ENCODE measurements at places on chromosomes 3 and 15.

- ATAC-seq = no peak
Measured at GRCh38 chr3:172228036-172228415, 188.6 kb downstream of the FNDC3B start.

DNA sequence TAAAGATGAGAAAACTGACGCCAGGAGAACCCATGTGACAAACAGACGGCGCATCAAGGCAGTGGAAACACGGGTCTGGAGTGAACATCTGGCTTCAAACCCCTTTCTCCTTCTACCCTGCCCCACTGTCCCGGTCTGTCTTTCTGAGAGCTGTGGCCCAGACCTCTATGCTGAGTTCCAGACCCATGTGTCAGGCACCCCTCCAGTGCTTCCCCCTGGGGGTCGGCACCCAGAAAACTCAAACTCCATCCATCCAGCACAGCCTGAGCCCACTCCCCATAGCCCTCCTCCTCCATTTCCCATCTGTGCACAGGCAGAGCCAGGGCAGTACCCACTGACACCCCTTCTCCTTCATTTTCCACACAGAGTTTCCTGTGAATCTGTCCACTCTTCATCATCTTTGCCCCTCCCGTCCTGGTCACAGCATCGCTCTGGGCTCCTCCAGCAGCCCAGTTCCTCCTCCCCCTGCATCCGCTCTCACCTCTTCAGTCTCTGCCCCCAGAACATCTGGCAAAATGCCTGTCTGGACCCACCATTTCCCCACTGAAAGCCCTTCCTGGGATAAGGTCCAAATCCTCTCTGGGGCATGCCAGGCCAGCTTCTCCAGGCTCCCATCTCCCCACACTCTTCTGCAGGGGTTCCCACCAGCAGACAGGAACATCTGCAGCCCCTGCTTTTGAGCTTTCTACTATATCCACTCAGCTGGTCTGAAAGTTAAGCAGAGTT is 2.9 kb downstream of the FAM240A start:
- no peak for ATAC-seq

DNA sequence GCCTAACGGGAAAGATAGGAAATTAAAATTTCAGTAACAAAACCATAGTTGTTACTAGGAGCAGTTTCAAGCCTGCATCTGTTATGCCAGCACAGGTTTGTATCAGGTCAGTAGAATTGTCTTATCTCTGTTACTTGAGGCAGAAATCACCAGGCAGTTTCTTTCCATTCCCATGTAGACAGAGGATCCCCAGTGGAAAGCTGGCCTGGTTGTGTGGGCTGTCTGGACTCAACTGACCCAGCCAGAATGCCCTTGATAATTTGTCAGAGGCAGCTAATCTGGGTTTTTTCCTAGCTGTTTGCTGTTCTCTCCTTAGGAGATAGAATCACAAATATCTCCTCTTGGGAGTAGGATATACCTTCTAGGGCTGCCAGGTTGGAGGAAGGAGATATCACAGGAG is 1044.7 kb downstream of the IGSF11 start:
- no peak for ATAC-seq

GRCh38 chr3:150605998-150606641 is 3.0 kb downstream of the SELENOT start:
- no peak for ATAC-seq

GRCh38 chr3:45043728-45044299 is 17.7 kb downstream of the CLEC3B start:
- ATAC-seq = no peak

DNA sequence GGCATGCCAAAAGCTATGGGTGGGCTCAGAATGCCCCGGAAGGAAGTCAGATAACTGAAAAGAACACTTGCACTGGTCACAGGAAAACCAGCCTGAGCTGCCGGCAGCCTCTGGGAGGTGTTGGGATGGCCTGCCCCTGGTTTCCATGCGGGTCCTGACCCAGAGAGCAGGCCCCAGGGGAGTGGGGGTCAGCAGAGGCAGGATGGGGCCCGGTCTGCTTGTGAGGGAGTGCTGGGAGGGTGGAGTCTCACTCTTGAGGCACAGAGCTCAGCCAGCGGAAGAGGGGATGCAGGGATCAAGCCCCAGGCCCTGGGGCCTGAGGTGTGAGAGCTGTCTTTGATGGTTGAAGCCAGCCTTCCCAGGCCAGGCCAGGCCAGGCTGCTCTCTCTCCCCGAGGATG is 2.4 kb upstream of the RPUSD3 start:
- ATAC-seq = no peak

DNA sequence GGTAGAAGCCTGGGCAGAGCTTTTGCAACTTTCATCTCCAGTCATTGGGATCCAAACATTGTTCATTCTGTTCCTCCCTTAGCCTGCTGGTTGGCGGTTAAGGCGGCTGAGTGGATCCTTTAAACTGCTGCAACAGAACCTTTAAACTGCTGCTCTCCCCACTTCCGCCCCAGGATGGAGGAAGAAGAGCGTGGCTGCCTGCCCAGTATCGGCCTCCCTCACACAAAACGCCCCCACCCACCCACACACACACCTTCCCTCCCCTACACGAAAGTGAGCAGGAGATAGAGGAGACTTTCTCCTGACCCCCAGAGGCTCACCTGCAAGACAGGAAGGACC is 460 bp upstream of the ZMAT3 start:
- ATAC-seq = peak; percentile 36

DNA sequence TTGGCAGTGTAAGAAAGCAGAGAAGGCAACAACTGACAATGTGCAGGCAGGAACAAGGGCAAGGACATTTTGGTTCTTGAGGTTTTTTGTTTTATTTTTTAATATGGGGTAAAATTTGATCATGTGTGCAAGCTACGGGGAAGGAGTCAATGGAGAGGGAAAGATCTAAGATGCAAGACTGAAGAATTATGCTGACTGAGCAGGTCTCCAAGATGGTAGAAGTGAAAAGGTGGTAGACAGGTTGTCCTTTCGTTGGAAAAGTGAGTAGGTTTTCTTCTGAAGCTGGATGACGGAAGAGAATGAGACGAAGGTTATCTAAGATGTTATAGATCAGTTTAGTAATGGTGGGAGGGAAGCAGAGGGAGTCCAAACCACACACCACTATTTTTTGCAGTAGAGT is 4.2 kb downstream of the CD47 start:
- ATAC-seq = no peak

DNA sequence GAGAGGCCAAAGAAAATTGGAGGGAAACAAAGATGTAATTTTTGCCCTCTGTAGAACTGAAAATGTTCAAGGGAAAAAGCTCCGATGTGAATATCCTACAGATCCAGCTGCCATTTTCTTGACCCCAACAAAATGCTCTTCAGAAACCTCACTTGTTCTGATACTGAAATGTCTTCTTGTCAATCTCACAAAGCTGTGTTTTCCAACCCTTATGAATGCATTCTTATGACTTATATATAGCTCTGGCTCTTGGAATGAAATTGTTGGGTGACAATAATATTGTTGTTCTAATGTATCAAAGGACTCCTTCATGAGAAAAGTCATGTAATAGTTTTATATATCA is 157.1 kb upstream of the TGFBR2 start:
- no peak for ATAC-seq

DNA sequence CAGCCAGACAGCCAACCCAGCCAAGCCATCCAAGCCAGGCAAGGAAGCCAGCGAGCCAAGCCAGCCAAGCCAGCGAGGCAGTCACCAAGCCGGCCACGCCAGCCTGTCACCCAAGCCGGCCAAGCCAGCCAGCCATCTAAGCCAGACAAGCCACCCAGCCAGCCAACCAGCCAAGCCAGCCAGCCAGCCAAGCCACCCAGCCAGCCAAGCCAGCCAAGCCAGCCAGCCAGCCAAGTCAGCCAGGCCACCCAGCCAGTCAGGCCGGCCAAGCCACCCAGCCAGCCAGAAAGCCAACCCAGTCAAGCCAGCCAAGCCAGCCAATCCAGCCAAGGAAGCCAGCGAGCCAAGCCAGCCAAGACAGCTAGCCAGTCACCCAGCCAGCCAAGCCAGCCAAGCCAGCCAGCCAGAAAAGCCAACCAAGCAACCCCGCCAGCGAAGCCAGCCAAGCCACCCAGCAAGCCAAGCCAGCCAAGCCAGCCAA is 201.2 kb downstream of the GOLGA6L6 start:
- peak; percentile 49 for ATAC-seq

DNA sequence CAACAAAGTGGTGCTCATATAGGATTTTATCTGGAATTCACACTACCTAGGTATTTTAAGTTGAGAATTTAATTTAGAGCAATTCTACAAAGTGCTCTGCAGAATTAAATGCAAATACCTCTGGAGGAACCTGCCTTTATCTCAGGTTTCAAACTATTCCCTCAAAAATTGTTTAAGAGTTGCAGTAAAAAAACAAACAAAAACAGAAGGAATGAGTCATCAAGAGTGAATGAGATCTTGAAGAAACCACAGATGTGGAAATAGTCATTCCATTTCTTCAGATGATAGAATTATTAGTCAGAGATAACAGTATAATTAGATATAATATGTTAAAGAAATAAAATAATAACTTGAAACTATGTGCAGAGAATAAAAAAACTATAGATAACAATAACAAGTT is 80.8 kb upstream of the SCN5A start:
- no peak for ATAC-seq

DNA sequence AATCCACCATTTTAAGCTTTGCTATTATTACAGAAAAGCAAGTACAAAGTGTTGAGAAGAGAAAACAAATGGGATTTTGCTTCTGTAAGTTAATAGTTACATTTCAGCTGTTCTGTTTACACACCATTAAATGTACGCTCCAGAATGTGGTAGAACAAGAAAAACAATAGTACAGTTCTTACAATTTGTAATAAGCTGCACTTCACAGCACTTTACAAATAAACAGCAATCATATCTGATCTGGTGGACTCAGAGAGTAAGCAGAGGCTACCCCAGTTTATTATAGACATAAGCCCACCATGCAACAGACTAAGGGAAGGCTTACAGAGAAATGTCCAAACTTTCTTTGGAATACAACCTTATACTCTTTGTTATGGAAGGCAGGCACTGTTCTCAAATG is 126.4 kb downstream of the OXSM start:
- ATAC-seq = no peak

GRCh38 chr3:101944308-101944707 is 95.0 kb downstream of the NFKBIZ start:
- ATAC-seq = no peak

GRCh38 chr15:68228143-68228970 is 1.2 kb downstream of the CLN6 start:
- ATAC-seq = no peak

DNA sequence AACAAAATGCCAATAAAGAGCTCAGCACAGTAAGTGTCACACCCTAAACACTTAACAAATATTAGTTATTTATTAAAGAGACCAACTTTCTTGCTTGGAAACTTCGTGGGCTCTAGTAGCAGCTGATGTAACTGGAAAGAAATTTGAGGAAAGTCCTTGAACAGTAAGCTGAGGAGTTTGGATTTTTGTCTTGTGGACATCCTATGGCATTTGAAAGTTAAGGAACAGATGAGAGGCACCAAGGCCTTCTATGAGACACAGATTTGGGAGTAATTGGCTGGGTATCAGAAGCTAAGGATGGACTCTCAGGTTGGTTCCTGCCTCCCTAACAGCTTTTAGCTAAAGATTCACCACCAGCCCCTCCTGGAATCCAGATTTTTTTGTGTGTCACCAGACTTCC is 59.7 kb upstream of the FILIP1L start:
- ATAC-seq = no peak

DNA sequence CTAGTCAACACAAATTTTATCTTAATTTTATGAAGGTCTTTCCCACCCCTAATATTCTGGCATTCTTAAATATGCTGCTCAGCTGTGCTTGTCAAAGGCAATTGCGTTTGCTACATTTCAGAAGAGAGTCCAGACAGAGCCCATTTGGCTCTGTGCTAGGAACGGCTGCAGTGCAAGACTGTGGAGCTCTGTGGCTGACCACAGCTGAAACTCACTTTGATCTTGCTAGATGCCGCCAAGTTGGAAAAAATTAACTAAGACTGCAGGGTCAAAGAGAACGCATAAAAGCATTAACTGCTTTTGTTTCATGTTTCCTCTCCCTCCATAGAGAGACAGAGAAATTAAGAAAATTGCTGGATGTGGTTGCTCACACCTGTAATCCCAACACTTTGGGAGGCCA is 7.6 kb upstream of the PPP1R2 start:
- ATAC-seq = no peak

- ATAC-seq = no peak
Measured at GRCh38 chr3:181915551-181915950, 203.8 kb downstream of the SOX2 start.

- ATAC-seq = no peak
Measured at GRCh38 chr3:56899851-56900250, 98.1 kb upstream of the ARHGEF3 start.

- ATAC-seq = no peak
Measured at GRCh38 chr3:132549169-132549568, 47.9 kb upstream of the ACKR4 start.

DNA sequence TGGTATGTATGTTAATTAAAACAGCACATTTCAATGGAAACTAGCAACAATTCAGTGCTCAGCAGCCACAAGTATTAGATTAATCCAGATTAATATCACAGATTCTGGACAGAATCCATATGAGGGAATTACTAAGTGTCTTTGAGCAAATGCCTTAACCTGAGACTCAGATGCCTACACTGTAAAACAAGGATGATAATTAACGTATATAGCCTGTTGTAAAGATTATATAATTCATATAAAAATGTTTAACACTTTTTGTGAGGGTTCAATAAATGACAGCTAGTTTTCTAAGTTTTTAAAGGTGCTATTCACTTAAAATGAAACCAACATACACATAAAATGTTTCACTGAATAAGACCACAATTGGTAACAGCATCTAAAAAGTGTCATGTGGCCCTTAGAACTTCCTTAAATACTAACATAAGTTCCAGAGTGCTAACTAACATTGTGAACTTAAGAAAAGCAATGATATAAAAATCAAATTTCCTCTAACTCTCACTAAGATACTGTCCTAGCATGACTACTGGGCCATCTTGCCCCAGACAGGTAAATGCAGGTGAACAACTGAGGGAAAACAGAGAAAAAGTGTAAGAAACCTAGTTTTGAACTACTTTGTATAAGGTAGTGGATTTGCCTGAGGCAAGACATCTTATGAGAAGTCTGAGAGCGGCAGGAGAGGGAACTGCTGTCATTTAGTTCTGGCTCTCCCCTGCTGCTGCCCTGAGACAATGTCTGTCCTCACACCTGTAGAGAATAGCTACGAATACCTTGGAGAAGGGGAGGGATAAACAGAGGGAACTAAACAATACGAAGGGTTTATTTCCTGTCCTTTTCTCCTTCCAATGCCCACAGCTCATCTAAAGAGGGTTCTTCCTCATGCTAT is 151.3 kb downstream of the ADAM10 start:
- no peak for ATAC-seq

GRCh38 chr3:66106788-66107187 is 68.1 kb upstream of the MAGI1 start:
- ATAC-seq = no peak

GRCh38 chr15:100668348-100668745 is 66.0 kb downstream of the ASB7 start:
- ATAC-seq = no peak

DNA sequence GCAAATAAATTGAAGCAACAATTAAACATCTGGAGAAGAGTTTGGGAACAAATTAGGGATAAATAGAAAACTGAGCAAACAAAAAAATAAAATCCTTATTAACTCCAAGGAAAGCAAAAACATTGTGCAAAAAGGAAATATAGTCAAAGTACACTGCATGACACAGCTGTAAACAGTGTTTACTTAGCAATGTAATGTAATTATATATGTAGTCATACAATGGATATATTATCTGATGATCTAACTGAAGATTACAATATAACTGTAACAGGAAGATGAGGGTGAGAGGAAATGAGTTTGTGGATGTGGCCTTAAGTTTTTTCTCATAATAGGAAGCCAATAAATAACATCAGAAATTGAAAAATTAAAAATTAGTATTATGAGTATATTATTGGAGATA is 42.5 kb downstream of the SCN10A start:
- no peak for ATAC-seq

- no peak for ATAC-seq
Measured at GRCh38 chr3:158127250-158128219, 17.6 kb downstream of the RSRC1 start.
